ENCODE measurements at places on chromosomes 12 and 14.

DNA sequence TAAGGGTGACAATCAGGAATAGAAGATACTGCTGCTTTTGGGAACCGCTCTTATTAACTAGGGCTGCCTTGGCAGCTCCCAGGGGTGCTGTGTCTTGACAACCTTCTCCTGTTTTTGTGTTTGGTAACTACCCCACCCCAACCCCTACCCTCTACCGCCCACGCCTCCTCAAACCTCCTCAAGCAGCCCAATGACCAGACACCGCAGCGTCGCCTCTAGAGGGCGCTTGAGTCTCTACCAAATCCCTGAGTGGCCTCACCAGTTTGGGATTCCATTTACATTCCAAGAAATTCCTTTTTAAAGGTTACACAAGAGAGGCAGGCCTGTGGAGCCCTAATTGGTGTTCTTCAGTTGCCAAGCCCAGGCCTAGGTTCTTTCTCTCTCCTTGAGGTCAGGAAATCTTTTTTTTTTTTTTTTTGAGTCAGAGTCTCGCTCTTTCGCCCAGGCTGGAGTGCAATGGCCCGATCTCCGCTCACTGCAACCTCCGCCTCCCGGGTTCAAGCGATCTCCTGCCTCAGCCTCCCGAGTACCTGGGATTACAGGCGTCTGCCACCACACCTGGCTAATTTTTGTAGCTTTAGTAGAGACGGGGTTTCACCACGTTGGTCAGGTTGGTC is 72.4 kb upstream of the USP44 start:
- DNase-seq, result peak; percentile 55

DNA sequence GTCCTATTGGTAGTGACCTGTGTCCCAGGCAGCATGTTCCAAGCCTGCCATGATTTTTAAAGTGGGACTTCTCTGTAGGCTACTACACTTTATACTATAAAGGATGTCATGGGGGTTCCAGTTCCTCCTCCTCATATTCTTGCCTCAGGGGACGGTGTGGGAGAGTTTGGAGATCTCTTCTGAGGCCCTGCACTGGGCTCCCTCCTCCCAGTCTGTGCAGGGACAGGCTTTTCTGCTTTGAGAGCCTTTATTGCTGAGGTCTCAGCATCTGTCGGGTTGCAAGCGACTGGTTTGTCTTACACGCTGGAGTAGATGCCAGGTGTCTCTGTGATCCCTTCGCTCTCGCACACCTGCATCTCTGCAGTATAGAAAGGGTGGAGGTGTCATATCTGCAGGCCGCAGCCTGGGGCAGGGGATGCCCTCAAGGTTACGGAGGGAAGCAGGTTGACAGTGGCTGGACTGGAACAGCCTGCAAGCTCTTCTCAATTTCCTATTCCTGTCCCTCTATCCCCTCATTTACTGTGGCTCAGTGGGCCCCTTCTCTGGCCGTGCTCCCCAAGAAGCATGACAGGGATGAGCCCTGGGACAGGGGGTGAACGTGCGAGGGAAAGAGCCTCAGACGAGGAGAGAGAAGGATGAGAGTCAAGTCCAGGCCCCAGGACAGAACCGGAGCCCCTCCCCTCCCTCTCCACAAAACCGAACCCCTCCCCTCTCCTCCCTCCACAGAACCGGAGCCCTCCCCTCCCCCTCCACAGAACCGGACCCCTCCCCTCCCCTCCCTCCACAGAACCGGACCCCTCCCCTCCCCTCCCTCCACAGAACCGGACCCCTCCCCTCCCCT is 51.3 kb downstream of the SLC6A12 start:
- DNase-seq, result no peak

DNA sequence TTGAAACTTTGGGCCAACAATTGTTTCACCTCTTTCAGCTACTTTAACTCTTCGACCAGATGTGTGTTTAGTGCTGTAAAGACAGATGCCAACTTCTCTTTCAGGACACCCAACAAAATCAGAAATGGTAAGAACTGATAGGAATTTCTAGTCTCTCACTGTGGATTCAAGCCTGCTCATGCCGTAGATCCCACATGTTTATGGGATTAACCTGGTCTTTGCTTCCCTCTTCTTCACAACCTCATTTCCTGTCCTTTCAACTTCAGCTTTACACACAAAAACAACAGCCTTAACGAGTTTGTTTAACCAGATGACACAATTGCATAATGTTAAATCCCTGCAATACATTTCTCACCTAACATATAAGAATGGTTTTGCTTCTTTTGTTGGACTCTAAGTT is 1031.9 kb upstream of the LRFN5 start:
- no peak for DNase-seq

GRCh38 chr12:22034709-22035506 is 11.1 kb upstream of the CMAS start:
- no peak for DNase-seq

DNA sequence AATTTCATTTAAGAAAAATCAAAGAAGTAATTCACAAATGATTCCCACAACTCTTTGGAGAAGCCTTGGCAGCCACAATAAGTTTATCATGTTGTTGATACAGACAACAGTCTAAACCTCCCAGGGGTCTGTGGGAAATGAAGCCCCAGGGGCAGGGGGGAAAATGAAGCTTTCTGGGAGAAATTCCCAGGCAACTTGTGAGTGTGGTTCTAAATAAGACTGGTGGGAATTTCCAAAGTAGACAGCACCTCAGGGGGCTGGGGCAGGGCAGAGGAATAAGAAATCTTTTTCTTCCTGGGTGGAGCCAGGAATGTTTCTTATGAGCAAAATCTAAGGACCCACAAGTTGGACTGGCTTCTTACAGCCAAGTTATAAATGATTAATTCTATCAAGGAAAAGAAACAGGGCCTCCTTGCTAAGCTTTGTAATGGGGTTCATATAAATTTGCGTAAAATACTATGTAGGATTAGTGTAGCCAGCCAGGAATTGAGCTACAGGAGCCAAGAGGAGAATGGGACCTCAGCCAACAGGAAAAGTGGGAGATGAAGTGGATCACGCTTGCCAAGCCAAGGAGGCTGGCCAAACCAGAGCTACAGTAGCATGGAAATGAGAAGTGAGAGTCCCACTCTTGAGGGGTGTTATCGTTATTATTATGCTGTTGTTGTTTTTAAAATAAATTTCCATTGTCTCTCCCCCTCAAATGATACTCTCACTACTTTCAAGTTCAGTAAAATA is 182.9 kb upstream of the FAR2 start:
- DNase-seq, result no peak

GRCh38 chr12:130461447-130461815 is 123.7 kb downstream of the PIWIL1 start:
- no peak for DNase-seq

DNA sequence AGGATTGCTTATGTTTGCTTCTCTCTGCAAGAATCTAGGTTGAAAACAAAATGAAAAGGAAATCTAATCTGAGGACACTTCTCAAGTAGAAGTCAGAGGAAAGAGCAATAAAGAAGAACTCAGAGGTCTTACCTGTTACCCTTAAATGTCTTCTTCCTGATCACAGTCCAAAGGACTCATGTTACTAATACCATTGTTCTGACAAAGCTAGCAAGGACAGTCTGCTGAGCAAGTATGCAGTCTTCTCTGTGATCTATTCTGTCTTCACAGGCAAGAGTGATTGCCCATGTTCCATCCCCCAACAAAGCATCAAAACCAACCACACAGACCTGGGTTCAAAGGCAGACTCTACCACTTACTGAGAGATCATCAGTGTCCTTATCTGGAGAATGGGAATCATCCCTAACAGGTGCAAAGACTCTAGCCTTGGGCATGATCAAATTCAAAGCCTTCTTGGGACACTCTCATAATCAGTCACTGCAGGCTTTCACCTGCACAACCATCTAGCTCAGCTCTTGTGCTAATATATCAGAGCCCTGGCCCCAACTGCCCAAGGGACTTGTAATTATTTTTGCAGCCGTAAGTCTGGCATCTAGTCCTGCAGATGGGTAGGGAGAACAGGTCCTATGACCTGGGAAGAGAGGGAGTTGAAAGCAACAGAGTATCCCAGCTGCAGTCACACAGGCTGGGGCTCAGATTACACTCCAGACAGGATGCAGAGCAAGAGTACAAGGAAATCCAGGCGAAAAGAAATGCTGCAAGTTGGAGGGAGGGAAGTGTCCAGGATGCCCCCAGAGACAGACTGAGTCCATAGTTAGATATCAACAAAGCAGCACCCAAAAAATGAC is 97.9 kb upstream of the NUDT4 start:
- no peak for DNase-seq

- DNase-seq, result no peak
Observed at GRCh38 chr12:108505129-108505528, 9.9 kb upstream of the FICD start.

DNA sequence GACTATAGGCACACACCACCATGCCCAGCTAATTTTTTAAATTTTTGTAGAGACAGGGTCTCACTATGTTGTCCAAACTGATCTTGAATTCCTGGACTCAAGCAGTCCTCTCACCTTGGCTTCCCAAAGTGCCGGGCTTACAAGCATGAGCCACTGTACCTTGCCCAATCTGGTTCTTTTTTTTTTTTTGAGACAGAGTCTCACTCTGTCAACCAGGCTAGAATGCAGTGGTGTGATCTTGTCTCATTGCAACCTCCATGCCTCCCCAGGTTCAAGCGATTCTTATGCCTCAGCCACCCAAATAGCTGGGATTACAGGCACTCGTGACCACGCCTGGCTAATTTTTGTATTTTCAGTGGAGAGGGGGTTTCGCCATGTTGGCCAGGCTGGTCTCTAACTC is 15.4 kb downstream of the MRPL42 start:
- DNase-seq, result no peak

GRCh38 chr14:64795211-64795610 is 84.5 kb downstream of the SPTB start:
- no peak for DNase-seq

DNA sequence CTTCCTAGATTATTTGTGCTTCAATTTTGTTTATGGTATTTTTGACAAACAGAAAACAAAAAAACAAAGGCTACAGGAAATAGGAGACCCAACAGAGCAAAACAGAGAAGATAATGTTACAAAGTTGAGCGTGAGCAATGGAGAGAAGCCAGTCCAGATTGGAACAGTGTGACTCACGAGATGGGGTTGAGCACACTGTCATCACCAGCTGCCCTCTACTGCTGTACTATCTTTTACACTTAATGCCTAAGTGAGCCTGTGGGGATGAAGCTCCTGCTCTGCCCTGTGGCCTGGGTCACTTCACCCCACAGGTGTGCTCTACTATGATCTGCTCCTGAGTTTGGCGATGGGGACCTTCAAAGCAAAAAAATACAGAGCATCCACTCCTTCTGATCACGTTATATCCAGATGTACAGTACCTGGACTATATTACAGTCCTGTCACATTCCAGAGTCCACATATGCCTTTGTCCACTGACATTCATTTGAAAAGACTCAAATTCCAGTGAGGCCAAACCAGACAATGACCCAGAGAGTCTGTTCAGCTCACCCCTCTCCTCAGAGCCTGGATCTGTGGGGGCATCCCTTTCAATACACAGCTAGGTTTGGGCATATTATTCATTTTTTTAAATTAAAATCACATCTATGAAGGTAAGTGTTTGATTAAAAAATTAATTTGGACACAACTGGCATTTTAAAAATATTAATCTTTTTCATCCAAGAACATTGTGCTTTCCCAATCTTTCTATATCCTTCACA is 4.4 kb downstream of the IPO8 start:
- no peak for DNase-seq

GRCh38 chr14:70317969-70318634 is 41.4 kb downstream of the COX16 start:
- peak; percentile 52 for DNase-seq

DNA sequence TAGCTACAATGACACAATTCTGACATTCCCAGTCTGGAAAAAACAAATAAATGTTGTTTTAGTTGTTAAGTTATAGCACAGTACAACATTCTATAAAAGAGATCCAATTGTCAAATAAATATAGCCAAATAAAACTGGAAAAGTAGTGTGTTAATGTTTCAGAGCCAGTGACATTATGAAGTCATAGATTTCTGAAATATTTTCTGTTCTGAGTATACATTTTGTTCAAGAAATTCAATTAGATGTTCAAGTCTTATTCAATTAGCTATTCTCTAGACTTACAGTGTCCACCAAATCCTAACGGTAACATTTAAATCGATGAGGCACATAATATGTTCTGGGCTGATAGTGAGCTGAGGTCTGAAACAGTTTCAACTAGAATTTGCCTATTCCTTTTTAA is 196.1 kb upstream of the ABCD2 start:
- no peak for DNase-seq

- no peak for DNase-seq
Observed at GRCh38 chr14:45254771-45255170, 1.8 kb upstream of the MIS18BP1 start.

DNA sequence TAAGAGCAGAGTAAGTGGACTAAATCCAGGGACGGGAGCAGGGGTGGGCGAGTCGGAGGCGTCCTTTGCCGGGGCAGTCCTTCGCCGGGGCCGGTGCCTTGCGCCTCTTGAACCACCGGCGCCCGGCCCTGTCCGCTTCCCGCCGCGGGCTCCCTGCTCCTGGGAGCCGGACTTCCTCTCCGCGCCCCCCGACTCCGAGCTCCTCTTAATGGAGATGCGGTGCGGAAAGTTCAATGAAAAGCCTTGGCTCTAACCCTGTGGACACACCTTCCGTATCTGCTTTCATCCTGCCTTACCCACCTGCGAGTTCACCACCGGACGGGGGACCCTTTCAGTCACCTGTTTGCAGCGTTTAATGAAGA is 412 bp downstream of the FGFR1OP2 start:
- peak; percentile 36 for DNase-seq

DNA sequence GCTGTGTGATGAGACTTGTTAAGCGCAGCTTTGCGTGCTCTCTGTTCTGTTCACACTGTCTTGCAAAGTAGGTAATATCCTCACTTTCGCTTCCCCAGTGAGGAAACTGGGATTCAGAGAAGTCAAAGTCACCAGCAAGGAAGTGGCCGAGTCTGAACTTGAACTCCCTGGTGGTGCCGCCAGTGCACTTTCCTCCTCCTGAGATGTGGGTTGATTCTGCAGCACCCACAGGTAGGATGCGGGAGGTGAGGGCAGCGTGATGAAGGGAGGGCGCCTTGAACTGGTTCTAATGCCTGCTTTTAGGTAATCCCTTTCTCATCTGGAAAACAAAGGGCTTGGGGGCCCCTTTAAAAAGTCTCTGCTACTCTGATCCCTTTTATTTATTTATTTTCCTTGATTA is 54.9 kb upstream of the IGF1 start:
- no peak for DNase-seq

DNA sequence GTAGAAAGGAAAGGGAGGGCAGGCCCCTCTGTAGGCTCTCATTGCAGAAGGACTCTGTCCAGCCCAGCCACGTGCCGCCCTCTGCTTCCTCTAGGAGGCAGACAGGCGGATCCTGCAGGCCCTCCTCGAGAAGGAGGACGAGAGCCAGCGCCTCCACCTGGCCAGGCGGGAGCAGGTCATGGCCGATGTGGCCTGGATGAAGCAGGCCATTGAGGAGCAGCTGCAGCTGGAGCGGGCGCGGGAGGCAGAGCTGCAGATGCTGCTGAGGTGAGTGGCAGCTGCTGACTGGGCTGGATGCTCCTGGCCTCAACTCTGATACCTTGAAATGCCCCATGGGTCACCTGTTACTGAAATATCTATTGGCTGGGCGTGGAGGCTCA is 10.9 kb downstream of the TCHP start:
- DNase-seq, result peak; percentile 16

- no peak for DNase-seq
Observed at GRCh38 chr12:69524755-69525469, 54.7 kb downstream of the FRS2 start.

- DNase-seq, result no peak
Observed at GRCh38 chr12:67929384-67929772, 59.9 kb upstream of the IFNG-AS1 start.

GRCh38 chr12:94829552-94829951 is 173.9 kb downstream of the NDUFA12 start:
- DNase-seq, result no peak

Measured in hematopoietic multipotent progenitor cell treated with erythropoietin and hydrocortisone succinate and interleukin-3 and kit ligand, for 15 days (in vitro differentiated cells).